ENCODE measurements at places on chromosomes 4 and X.

- no peak for DNase-seq
Measured at GRCh38 chrX:132916349-132916748, 42.1 kb downstream of the HS6ST2 start.

DNA sequence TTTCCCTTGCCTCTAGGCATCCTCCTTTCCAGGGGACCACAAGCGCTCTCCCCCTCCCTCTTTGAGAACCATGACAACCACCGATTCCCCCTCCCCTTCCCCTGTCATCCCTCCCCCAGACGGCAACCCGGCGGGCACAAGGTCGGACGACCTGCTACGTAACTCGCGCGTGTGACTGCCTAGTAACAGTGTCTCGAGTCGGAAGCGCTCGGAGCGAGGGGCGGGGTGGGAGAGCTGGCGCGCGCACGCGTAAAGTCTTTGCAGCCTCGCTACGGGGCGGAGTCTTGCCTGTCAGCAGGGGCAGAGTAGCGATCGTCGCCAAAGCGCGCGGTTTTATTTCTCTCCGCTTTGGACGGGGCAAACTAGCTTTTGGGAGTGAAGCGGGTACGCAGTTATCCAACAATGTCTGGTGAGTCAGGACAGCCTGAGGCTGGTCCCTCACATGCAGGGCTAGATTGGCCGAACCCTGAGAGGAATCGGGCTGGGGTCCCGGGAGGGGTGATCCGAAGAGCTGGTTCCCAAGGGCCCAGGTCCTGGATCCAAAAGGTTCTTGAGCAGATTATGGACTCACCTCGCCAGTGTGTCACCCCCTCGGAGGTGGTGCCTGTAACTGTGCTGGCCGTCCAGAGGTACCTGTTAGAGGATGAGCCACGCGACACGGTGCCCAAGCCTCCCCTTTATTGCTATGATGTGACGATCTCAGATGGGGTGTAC, at the start of gene RADX:
Gene RADX, plus strand, starts transcription at position 300 of the 714 bp plus-strand sequence. Its CDS starts 103 bp downstream, at position 403.
- DNase-seq, result peak; percentile 92

- no peak for DNase-seq
Measured at GRCh38 chr4:145279122-145279960, 99.0 kb upstream of the OTUD4 start.

DNA sequence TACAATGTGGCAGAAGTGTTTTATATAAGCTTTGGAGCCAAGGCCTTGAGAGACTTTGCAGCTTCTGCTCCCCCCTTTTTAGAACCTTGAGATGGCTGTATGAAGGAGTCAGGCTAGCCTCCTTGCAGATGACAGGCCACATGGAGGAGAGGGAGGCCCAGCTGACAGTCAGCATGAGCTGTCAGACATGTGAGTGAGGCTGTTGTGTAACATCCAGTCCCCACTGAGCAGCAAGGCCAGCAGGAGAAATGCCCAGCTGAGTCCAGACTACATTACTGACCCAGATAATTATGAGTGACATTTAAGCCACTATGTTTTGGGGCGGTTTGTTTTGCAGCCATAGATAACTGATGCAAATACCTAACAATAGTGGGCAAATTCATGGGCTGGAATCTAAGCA, 515.3 kb upstream of the ARX start:
- DNase-seq, result no peak

DNA sequence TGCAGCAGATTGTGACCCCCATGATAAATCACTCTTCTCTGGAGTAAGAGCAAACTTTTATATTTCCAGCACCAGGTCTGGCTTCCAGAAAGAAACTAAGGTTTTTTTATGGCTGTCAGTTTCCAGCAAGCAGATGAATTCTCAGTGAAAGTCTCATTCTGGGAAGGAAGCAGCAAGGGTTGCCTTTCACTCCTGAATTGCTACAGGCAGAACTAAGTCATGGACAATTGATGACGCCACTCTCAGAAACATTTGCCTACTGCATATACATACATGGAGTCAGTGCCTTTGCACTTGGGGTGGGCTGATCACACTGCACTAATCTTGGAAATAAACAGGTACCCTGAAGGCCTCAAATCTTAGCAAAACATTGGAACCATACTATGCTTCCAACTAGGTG, 80.0 kb downstream of the IL21 start:
- no peak for DNase-seq

GRCh38 chr4:139951021-139951420, 203.0 kb downstream of the MAML3 start:
- DNase-seq, result peak; percentile 55

- DNase-seq, result no peak
Measured at GRCh38 chr4:149183638-149184037, 632.0 kb downstream of the IQCM start.

DNA sequence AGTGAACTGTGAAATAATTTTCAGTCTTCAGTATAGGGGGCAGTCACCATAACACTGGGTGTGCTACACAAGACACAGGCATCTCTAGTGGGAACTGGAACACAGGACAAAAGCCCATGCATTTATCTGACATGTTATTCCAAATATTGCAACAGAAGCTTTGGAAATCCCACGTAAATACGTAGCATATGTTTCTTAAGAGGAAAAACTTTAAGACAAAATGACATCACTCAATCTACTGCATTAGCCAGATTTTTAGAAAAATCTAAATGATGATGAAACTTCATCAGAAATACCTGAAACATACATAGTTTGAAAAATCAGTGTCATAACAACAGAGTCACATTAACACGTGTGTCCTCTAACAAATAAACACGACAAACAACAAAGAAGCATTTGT, 14.5 kb downstream of the SHISA3 start:
- no peak for DNase-seq

DNA sequence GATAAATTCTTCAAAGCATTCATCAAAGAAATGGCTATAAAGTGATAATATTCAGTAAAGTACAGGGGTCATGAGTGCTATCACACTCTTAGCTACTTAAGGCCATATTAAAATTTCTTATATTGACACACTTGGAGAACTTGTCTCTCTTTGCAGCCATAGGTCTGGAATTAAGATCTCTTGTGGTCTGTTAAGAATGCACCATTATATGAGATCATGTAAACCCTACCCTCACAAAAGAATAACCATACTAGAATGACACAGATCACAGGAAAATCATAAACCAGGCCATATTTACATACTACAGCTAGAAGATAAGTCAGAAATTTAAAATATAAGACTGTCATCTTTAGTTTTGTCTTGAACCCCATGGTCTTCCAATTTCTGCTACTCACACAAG, 434.3 kb downstream of the PDGFC start:
- no peak for DNase-seq

- DNase-seq, result no peak
Measured at GRCh38 chrX:153814591-153815315, 15.6 kb downstream of the PDZD4 start.

DNA sequence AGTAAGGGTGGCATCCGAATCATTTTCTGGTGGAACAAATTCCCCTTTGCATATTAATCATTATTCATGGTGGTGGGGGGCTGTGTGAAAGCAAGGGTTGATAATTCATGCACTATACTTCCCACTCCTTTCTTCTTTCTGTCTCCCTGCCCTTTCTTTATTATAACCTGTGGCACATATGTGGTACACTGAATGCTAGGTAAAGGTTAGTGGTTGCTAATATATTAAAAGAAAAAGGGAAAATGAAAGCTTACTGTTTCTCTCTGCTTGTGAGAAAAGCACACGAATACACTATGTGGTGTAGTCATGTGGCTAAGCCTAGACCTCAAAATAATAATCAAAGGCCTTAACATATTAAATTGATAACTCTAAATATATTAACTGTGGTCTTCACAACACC, 178.4 kb upstream of the RPS6KA3 start:
- no peak for DNase-seq

DNA sequence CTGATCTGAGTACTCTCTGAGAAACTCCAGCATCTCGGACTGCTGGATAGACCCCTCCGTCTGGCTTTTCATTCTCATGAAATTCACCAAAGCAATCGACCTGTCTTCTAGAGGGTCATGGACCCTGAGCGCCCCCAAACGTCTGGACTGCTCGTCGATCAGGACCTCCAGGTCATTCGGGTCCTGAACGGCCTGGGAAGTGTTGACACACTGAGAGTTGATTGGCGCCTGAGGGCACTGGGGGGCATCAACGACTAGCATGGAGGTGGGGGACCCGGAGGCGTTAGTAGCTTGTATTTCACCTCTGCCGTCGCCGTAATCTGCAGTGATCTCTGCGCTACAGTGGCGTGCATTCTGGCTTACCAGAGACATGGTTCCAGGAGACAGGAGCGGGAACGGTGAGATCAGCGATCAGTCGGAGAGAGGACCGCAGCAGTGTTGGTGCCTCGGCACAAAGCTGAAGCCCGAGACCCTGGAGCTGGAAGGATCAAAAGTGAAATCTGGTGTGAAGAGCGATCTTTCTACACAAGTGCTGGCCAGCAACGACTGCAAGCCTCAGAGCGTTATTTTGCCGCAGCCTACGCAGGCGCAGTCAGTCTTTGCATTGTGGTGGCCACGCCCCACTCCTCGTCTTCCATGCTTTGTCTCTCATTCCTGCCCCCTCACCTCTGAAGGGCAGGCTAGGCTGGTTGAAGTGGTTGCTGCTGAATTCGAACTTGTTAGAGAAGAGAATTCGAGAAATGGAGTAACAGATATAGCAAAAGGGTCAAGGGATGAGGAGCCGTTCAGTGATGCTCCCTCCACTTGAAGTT, at the start of gene MAGEE2:
Gene MAGEE2, minus strand, starts transcription at position 575 of the 812 bp plus-strand sequence. Its CDS starts 203 bp downstream, at position 372.
- peak; percentile 38 for DNase-seq

- no peak for DNase-seq
Measured at GRCh38 chr4:152360045-152360410, 175.9 kb downstream of the FBXW7 start.

GRCh38 chr4:184587701-184588100, 61.5 kb downstream of the CASP3 start:
- DNase-seq, result no peak

GRCh38 chr4:21991050-21991449, 42.5 kb upstream of the KCNIP4 start:
- DNase-seq, result no peak

DNA sequence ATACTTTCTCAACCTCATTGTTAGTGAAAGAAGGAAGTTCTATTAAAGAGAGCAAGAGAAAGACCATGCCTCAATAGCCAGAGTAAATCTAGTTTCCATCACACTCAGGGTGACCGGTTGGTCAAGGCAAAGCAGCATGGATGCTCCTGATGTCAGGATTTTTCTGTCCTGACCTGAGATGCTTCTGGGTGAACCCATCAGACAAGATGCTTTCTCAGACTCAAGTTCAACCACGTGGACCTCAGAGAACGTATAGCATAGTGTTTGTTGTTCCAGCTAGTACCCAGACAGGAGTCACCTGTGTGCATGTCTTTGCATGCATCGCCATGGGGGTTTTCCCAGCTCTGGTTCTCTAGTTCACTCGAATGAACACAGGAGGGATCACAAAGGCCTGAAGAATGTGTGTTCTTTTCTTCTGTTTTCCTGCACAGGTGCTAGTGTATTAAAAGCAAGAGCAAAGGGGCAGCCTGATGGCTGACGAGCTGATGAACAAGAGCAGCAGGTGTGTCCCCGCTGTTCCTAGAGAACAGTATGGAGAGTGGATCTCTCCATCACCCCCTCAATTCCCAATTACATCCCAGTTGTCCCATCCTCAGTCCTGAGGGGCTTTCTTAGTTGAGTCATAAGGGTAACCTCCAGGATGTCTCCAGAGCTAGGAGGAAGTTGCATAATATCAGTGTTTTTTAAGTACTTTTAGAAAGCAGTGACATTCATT, 110.5 kb upstream of the ENPP6 start:
- peak; percentile 75 for DNase-seq

DNA sequence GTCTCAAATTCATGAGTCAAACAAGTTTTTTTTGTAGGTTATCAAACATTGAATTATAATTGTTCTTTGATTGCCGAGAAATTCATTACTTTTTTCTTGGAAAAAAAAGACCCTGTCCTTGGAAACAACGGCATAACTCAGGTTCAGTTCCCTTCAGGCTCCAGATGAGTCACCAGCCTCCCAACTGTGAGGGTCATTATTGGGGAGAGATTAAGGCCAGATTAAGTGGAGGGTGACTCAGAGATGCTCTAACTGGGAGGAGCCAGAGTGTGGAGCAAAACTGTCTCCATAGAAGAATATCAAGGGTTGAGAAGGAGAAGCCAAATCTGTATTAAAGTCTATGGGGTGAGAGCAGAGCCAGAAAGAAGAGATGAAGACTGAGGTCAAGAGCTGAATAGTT, 9.6 kb downstream of the ADGRG4 start:
- no peak for DNase-seq

- DNase-seq, result peak; percentile 34
Measured at GRCh38 chr4:99624141-99624719, 33.4 kb downstream of the C4orf54 start.

- DNase-seq, result no peak
Measured at GRCh38 chr4:142960867-142961644, 115.0 kb upstream of the INPP4B start.

- DNase-seq, result no peak
Measured at GRCh38 chrX:3232262-3232923, 114.1 kb downstream of the MXRA5 start.

DNA sequence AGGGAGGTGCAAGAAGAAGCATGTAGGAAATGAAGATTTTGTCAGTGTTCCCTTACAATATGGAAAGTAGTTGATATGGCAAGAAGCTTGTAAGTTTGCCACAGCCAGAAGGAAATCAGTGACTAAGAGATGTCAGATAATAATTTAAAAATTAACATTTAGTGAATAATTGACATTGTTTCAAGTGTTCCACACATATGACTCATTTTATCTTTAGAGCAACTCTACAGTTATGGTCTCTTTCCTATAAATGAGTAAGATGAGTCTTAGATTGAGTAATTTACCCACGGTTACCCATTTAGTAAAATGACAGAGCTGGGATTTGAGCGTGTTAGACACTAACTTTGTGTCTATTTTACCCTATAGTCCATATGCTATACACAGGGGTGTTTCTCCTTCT, 300.3 kb upstream of the IRS4 start:
- no peak for DNase-seq

DNA sequence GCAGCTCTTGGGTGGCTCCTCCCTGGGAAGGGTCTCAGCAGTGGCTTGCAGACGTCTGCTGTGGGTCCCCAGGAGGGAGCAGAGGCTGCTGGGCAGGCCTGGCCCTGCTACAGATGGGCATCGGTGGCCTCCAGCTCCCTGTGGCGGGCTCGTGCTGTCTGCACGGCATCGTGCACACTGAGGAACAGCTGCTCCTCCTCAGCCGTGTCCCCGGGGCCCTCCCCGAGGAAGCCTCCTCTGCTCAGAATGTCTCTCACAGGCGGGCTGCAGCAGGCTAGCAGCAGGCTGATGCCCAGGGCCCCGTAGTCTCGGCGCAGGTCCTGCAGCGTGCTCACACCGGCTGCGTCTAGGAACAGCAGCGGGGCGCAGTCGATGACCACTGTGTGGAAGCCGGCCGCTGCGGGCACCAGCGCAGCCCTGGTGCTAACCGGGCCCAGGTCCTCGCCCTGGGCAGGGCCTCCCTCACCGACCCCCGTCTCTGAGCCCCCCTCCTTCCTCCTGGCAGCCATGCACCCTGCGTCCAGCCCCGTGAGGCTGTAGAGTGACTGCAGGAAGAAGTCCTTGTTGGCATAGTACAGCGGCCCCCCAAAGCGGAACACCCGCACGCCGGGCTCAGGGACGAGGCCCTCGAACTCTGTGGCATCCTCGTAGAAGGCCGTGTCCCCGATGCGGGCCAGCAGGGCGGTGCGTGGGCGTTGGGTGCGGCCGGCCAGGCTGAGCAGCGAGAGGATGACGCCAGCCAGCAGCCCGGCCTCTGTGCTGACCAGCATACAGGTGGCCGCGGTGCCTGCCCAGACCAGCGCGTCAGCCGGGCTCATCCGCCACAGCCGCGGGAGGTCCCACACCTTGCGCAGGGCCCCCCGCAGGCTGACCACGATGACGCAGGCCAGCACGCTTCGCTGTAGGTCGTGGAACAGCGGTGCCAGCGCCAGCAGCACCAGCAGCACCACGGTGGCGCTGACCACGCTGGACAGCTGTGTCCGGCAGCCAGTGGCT, 2.2 kb downstream of the IDUA start:
- DNase-seq, result no peak
